ENCODE measurements at places on chromosomes 4 and X.

GRCh38 chr4:184653650-184654049, 4.1 kb downstream of the PRIMPOL start:
- DNase-seq = no peak

- no peak for DNase-seq
Measured at GRCh38 chr4:26206339-26206738, 114.5 kb upstream of the RBPJ start.

GRCh38 chr4:89712141-89712540, 124.8 kb downstream of the SNCA start:
- no peak for DNase-seq

DNA sequence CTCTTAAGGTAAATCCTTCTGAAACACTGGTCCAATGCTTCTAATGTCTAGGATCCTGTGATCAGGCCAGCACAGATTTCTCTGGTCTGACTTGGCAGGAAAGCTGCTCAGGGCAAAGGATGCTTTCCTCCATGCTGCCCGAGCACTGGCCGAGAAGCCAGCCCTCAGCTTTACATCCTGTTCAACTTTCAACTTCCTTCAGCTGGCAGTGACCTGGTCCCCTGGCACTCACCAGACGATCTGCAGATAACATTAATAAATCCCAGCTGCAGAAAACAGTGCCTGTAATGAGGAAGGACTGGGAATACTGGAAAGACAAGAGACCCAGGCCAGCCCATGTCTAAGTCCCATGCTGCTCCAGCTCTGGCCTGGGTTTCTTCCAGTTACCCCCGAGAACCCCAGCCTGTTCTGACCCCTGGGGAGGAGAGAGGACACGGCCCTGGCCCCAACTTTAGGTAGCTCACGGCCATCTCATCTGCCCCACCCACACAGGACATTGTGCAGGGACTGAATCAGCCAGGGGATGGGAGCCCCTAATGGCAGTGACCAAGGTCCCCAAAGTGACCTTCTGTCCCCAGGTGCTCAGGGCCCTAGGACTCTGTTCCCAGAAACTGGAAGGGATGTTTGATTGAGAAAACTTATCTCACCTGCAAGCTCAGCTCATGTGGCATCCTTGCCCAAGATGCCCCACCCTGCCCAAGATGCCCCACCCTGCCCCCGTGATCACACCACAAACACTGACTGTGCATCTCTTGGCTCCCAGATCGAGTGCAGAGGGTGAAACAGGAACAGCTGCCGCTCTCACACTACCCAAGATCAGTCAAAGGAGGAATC, 28.0 kb downstream of the JAKMIP1 start:
- DNase-seq = no peak
